ENCODE measurements at places on chromosomes 3 and 15.

GRCh38 chr3:193790086-193790990 is 197.3 kb downstream of the OPA1 start:
- DNase-seq, result no peak

DNA sequence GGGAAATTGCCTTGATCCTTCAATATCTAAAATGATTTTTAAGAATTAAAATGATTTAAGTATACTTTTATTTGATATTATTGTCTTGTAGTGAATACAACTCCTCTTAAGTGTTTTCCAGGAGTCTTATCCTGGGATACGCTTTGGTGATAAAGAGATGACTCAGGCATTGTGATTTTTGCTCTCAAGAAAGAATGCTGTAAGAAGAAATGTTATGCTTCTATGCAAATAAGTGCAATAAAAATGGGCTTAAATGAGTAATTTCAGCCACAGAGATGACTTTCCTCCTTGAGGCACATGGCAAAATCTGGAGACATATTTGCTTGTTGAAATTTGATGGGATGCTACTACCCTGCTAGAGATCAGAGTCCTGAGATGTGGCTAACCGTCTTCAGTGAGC is 358.6 kb upstream of the BCHE start:
- no peak for DNase-seq

DNA sequence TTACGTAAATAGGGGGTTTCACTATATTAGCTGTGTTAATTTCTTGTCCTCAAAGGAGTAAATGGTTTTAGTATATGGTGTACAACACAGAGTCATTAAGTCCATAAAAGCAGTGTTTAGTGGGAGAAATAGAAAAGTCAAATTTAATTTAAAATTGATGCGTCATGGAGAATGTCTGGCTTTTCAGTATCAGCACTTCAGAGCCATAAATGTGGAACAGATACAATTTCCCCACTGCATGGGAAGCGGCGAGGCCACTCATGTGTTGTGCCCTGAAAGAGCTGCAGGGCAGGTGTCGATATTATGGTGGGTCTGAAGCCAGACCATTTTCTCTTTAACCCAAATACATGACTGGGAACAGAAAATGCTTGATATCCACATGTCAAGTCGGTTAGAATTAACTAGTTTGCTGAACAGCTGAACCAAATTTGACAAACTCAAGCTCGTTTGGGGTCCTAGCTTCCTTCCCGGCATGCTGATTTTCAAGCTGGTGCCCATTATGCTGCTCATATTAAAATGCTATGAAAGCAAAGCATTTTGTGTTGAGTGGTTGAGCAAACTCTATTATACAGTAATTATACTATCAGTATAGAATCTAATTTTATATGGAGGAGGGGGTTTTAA is 364.6 kb upstream of the TBL1XR1 start:
- no peak for DNase-seq

- peak; percentile 48 for DNase-seq
These were observed 9.3 kb downstream of the VEPH1 start for GRCh38 chr3:157493627-157494550.

DNA sequence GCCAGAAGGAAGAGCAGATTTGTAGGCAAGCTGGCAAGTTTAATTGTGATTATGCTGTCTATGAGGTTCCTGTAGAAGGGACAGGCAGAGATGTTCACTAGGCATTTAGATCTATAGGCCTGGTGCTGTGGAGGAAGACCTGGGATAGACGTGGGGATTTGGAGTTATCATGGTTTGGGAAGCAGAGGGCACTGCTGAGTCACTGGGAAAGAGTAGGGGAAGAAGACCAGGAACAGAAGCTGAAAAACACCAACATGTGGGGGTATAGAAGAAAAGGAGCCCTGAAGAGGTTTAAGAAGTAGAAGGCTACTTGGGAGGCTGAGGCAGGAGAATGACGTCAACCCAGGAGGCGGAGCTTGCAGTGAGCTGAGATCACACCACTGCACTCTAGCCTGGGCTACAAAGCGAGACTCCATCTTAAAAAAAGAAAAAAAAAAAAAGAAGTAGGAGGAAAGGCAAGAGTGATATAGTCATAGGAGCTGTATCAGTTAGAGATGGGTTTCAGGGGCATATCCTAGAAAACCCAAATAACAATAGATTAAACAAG is 19.3 kb downstream of the GRK7 start:
- no peak for DNase-seq

DNA sequence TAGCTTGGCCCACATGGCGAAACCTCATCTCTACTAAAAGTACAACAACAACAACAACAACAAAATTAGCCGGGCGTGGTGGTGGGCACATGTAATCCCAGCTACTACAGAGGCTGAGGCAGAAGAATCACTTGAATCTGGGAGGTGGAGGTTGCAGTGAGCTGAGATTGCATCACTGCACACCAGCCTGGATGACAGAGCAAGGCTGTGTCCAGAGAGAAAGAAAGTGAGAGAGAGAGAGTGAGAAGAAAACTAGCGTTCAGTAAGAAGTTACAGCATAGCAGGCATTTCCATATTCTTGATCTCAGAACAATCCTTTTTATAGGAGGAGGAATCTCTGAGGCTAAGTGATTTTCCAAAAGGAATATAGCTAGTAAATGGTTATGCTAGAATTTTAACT is 1076.1 kb downstream of the AGBL1 start:
- no peak for DNase-seq

- peak; percentile 47 for DNase-seq
These were observed 137.5 kb downstream of the XXYLT1 start for GRCh38 chr3:195133462-195133861.

DNA sequence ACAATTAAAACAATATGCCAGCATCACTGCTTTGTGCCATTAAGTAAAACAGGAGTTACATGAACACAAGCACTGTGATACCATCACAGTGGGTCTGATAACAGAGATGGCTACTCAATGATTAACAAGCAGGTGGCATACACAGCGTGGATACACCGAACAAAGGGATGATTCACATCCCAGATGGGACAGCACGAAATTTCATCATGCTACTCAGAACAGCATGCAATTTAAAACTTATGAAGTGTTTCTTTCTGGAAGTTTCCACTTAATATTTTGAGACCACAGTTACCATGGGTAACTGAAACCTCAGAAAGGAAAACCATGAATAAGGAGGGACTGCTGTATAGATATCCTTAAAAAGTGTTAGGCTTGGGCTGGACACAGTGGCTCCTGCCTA is 44.5 kb downstream of the SLC24A1 start:
- no peak for DNase-seq

GRCh38 chr3:58093574-58094195 is 85.5 kb downstream of the FLNB start:
- DNase-seq, result no peak
